GM12892 (cell line): ENCODE measurements at places on chromosomes 11 and 22.

GRCh38 chr11:12091956-12092558, 18.3 kb upstream of the MICAL2 start:
- no peak for DNase-seq

DNA sequence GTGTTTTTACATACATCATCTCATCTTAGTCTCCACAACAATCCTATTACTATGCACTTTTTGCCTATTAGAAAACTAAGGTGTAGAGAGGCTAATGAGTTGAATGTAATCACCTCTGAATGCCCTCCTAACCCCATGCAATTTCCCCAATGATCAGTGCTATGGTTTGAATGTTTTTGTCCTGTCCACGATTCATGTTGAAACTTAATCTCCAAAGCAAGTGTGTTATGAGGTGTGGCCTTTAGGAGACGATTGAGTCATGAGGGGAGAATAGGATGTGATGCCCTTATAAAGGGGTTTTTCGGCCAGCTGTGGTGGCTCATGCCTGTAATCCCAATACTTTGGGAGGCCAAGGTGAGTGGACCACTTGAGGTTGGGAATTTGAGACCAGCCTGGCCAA, 2.0 kb upstream of the CCDC73 start:
- no peak for DNase-seq

DNA sequence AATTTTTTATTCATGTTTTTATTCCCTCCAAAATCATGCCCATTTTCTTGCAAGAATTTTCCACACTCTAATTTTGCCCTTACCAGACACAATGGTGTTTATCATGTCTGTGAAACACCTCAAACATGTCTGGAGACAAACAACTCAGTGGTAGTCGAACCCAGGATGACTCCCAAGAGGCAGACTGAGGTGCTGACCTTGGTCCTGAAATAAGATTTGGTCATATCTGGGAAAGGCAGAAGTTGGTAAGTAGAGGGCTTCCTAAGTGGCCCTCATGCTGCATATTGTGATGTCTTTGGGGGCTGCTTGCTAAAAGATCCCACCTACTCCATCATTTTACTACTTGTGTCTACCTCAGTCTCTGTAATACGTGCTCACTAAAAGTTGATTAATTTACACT, 369.4 kb upstream of the ISX start:
- no peak for DNase-seq

DNA sequence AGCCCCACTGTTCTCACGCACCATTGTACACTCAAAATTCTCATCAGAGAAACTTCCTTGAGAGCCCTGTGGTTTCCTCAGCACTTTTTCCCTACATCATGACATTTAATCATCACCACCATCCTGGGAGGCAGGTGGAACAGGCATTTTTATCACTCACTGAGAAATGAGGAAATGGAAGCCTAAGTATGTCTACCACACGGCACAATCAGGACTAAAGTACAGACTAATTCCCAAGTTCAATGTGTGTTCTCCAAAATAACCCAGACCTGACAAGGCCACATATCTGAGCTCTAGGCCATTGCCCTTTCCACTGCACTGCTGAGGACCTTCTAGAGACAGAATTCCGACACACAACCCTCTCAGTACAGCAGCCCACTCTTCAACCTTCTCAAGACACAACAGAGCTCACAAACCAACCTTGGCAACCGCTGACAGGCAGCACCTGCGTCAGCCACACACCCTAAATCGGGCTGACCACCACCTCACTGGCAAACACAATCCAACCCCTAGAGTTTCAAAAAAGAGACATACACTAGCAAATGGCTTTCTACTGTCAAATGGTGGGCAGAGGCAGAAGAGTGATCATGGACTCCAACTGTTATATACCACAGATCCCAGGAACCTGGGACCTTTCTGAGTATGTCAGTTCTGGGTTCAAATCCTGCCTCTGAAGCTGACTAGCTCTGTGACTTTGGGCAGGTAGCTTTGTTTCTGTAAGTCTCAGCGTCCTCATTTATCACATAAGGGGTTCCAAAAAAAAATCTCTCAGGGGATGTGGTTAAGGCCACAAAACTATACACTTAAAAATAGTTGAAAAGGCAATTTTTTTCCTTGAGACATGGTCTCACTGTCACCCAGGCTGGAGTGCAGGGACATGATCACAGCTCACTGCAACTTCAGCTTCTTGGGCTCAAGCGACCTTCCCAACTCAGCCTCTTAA, 16.3 kb downstream of the SMCO4 start:
- DNase-seq: no peak

GRCh38 chr22:48855593-48856307, 971.9 kb downstream of the BRD1 start:
- DNase-seq: no peak
